ENCODE measurements at places on chromosomes 16 and 17.

DNA sequence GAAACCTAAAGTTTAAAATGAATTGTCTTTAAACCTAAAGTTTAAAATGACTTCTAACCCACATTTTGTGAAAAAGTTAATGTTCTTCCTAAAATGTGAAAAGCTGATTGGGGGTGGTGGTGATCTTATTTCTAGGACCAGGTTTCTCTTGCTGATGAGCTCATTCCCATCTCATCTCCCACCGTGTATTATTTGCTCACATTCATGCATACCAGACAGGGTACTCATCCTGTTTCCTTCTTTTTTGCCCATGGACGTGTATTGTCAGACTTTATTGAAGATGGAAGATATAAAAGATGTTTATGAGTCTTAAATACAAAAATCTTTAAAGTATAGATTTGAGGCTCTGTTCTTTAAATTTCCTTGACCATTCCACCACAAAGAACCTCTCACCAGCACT lies 70.1 kb upstream of the MPHOSPH6 start:
- no peak for DNase-seq

GRCh38 chr17:41190328-41190727 lies 641 bp downstream of the KRTAP9-1 start:
- DNase-seq: no peak

- no peak for DNase-seq
Observed at GRCh38 chr17:32494621-32495358, 8.0 kb downstream of the CDK5R1 start.

DNA sequence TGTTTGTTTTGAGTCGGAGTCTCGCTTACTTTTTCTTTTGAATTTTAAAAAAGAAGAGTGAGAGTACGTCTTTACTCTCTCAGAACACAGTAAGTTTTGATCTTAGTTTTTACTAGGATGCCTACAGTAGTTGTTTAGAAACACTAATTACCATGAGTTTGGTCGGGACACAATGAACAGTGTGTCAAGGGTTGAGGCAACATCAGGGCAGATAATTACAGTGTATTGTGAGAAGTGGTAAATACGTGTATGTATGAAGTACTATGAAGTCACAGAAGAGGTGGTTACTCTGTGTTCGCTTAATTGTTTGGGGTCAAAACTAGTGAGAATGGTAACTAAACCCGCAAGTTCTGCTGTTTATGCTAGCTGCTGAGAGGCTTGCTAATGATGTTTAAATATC lies 18.2 kb downstream of the PAFAH1B1 start:
- no peak for DNase-seq

DNA sequence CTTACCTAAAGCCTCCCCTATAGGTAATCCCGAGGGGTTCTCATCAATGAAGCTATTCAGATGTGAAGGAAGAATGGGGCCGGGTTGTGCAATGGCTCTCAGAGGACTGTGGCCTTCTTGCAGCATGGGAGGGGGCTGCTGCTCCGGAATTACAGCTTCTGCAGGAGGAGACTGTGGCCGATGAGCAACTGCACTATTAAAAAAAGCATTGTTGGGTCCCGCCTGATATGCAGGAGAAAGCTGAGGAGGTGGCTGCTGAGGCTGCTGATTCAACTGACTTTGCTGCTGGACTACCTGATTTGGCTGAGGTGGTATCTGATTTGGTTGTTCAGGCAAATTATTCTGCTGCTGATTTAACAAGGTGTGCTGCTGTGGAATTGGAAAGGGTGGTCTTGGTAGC lies 64.8 kb downstream of the CACNG1 start:
- no peak for DNase-seq

- DNase-seq: no peak
Observed at GRCh38 chr17:39165178-39165840, 652 bp downstream of the ARL5C start.

- peak; percentile 50 for DNase-seq
Observed at GRCh38 chr16:67563708-67564468, 1.6 kb downstream of the CTCF start.

DNA sequence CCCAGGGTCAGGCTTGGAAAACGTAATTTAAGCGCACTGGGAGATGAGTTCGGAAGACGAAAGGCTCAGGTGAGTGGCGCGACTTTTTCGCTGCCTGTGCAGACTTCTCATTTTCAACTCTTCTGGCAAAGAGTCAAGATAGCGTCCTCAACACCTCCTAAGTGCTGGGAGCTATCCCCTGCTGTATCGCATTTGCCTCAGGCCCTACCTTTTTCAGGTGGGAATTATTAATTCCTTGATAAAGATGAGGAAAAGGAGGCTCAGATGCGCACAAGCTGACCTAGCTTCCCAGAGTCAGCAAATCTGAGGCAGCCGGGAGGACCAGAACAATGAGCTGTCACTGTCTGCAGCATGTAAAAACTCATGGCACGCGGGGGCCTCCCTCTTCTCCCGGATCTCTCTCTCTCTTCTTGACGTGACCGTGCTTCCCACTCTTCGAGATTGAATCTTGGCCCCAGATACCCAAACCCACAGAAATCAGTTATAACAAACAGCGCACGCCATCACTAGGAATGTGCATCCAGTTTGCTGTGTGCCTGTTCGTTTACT lies 512 bp upstream of the ADAMTS18 start:
- DNase-seq: no peak

DNA sequence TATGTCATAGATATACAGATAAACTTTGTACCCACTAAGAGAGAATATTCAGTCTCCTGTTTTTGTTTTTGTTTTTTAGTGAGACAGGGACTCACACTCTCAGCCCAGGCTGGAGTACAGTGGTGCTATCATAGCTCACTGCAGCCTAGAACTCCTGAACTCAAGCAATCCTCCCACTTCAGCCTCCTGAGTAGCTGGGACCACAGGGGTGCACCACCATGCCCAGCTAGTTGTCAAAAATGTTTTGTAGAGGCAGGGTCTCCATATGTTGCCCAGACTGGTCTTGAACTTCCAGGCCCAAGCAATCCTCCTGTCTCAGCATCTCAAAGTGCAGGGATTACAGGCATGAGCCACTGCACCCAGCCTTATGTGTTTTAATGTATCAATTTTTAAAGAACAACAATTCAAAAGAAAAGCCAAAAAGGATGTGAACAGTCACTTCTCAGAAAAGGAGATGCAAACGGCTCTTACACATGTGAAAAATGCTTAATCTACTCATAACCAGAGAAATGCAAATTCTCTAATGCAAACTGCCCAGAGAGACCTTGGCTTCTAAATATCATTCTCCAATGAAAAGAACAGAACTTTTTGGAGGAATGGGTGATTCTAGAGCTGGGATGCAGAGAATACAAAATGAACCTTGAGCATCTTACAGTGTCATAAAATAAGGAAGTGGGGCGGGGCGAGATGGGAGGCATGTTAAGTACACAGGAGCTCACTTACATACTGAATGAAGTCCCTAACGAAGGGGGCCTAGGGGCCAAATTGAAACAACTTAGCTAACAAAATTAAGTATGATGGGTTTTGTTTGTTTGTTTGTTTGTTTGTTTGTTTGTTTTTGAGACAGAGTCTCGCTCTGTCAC lies 7.3 kb upstream of the CMTM3 start:
- DNase-seq: no peak

DNA sequence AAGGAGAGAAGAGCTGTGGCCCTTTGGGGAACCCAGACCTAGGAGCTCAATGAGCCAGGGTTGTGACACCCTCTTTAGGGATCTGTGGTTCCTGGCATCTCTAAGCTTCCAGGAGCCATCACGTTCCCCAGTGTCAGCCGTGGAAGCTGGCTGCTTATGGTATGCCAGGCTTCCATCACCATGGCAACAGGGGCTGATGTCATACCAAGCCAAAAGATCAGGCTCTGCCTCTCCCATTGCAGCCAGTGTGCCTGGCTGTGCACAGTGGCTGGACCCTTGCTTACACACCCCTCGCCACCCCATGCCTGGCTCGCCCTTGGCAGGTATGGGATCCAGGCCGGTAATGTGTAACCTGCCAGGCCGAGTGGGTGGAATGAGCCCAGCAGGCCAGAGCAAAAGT lies 91.1 kb downstream of the SSH2 start:
- DNase-seq: no peak

DNA sequence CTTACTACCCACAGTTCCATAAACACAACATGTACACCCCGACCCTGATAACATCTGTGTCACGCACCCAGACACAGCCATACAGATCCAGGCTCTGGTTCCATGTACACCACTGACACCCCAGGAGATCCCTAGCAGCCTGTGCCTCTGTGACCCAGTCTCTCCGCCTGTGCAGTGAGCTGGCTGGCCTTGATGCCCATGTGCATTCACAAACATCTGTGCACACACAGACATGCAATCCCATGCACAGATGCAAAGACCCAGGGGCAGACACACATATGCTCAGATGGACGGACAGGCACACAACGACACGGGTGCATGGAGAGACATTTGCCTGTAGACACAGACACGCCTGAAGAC lies 4.1 kb downstream of the CCDC102A start:
- DNase-seq: no peak

- no peak for DNase-seq
Observed at GRCh38 chr17:63780507-63780906, 6.5 kb downstream of the DDX42 start.
